NB4 (cell line): ENCODE measurements at places on chromosomes 1 and 21.

DNA sequence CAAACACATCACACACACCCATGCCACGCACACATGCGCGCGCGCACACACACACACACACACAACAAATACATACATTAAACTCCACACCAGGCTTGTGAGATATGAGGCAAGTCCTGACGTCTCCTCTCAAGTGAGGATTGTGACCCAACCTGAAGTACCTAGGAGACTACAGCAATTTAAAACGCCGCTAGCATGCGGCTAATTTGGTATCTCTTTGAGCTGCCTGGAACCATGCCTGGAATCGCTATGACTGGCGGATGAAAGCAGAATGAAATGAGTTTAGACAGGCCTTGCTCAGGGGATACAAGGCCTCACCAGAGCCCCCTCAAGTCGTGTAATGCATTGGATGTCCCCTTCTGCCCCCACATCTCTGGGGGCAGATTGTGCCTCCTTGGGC is 1.6 kb upstream of the RAB7B start:
- DNase-seq: no peak

- no peak for DNase-seq
These were observed 14.0 kb upstream of the WASF2 start for GRCh38 chr1:27503844-27504587.

- no peak for DNase-seq
These were observed 51.3 kb downstream of the GPR161 start for GRCh38 chr1:168085401-168085872.

- no peak for DNase-seq
These were observed 83.6 kb downstream of the JAK1 start for GRCh38 chr1:64882574-64883255.

- DNase-seq: peak; percentile 61
These were observed 5.9 kb upstream of the SIPA1L2 start for GRCh38 chr1:232635778-232636356.

GRCh38 chr1:216599851-216600250 is 123.4 kb downstream of the ESRRG start:
- DNase-seq: no peak

DNA sequence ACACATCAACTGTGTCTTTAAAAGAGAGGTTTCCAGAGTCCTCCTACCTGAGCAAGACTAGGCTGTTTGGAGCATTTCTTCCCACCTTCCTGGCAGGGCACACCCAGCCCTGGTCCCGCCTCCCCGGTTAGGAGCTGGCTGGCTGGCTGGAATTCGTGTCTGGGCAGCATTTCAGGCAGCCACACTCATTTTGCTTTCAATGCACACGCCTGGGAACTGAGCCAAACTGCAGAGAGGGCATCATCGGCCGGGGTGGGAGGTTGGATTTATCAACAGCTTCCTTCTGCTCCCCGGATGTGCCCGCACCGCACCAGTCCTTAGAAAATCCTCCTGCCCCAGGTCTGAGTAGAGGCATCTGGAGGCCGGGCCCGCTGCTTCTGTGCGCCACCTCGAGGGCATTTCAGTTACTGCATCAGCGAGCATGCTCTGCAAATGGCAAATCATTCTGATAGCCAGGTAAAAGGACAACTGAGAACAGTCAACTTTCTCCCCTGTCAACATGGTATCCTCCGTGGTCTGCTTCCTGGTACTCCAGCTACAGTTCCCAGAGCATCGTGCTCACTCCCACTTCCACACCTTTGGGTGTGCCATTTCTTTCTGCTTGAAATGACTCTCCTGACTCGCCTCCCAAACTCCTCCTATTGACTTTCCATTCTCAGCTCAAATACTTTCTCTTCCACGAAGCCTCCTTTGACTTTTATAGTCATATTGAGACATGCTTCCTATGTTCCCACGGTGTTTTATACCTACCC is 20.6 kb downstream of the TCEA3 start:
- DNase-seq: peak; percentile 95

DNA sequence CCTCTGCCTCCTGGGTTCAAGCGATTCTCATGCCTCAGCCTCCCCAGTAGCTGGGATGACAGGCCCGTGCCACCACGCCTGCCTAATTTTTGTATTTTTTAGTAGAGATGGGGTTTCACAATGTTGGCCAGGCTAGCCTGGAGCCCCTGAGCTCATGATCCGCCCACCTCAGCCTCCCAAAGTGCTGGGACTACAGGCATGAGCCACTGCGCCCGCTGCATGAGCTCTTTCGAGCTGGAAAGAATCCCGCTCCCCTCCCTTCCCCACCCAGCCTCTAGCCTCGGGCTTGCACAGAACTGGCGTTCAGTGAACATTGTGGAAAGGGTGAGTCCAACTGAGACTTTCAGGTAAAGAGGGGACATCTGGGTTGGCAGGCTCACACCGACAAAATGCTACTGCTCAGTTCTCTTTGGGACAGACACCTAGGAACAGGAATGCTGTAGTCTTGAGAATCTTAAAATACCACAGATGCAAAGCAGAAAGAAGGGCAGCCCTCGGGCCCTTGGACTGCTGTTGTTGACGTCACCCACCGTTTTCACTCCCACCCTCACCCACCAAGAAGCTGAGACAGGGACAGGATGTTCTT is 9.7 kb upstream of the GNG4 start:
- DNase-seq: no peak

GRCh38 chr1:153032677-153033308 is 1.8 kb downstream of the SPRR1B start:
- DNase-seq: peak; percentile 52

DNA sequence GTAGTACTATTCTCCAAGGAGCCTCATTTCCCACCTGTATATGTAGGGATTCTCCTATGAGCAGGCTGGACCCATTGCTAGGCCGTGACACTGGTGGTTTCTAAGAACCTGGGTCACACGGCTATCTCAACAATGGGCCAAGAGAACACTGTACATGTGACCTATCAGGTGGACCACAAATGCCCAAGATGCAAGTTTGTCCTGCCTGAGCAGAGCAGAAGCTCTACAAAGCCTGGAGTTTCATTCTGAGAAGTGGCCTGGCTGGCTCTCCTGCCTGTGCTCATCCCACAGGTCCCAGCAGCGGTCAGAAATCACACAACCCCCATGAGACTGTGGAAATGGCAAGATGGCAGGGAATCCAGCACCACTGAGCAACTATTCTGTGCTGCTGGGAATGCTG is 17.2 kb downstream of the THEMIS2 start:
- no peak for DNase-seq

DNA sequence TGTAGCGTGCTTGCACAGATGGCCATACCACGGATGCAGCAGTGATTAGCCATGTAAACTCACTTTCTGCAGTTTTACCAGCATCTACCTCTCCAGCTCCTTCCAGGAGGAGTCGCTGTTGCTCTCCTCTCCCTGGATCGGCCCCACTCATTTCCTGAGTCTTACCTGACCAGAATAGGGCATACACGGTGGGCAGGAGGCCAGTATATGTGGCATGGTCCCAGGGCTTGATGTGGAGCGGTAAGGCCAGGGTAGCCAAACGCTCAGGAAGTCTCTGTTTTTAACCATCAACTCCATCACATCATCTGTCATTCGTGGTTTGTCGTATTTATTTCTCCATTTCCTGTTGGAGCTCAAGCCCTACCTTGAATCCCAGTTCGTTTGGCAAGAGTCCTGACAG is 163.4 kb upstream of the USP24 start:
- DNase-seq: peak; percentile 22

- DNase-seq: no peak
These were observed 11.2 kb downstream of the THEMIS2 start for GRCh38 chr1:27883536-27883935.

- DNase-seq: peak; percentile 2
These were observed 64.7 kb downstream of the SNRPE start for GRCh38 chr1:203926025-203926540.

DNA sequence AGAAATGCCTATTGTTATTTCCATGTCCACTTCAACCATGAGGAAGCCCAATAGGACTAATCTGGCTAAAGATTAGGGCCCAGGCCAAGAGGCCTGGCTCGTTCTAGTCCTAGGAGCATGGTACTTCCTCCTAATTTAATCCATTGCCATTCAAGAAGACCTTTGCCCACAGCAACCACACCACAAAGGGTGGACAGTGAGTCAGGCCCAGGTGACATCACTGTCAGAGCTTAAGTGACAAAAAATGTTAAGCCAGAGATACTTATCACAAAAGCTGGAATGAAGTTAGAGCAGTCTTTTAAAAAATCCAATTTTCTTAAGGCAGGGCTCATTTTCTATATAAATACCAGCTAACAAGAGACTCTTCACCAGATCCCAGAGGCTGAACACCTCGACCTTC is at the start of gene SPRR3:
TSS of gene SPRR3 (plus strand) at position 368 of the 400 bp plus-strand sequence. CDS start 1,272 bp downstream, outside the sequence.
- peak; percentile 2 for DNase-seq

GRCh38 chr1:48710318-48710717 is 66.4 kb downstream of the BEND5 start:
- no peak for DNase-seq

GRCh38 chr1:42146626-42147320 is 6.4 kb upstream of the GUCA2B start:
- DNase-seq: peak; percentile 53

DNA sequence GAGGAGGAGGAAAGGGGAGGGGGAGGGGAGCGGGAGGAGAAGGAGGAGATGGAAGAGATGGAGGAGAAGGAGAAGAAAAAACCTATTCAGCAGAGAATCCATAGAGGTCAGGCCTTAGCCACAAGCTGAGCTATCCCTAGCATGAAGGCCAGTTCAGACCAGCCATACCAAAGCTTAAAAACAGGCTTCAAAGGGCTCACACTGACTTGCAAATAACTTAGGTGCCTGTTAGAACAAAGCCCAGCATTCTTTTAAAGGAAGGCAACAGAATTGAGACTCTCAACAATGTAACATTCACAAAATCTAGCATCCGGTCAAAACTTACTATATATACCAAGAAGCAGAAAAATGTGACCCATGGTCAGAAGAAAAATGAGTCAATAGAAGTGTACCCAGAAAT is 43.6 kb upstream of the IFFO2 start:
- no peak for DNase-seq

GRCh38 chr1:39332291-39332690 is 127.8 kb downstream of the MACF1 start:
- no peak for DNase-seq

GRCh38 chr1:7233646-7234470 is 448.6 kb downstream of the CAMTA1 start:
- no peak for DNase-seq

DNA sequence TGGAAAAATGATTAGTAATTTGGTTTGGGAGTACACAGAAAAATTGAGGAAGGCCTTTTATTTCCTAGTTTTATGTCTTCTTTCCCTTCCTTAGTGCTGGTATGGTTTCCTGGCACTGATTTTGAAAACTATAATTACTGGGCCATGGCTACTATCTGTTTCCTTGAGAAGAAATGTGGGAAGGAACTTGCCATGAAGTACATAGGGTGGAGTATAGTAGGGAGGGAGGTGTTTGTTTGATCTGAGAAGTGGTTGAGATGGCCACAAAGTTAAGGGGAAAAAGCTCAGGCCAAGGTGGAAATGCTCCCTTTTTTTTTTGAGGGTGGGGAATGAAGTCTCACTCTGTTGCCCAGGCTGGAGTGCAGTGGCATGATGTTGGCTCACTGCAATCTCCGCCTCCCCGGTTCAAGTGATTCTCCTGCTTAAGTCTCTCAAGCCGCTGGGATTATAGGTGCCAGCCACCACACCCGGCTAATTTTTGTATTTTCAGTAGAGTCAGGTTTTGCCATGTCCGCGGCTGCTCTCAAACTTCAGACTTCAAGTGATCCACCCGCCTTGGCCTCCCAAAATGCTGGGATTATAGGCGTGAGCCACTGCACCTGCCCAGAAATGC is 11.3 kb downstream of the HJV start:
- no peak for DNase-seq

DNA sequence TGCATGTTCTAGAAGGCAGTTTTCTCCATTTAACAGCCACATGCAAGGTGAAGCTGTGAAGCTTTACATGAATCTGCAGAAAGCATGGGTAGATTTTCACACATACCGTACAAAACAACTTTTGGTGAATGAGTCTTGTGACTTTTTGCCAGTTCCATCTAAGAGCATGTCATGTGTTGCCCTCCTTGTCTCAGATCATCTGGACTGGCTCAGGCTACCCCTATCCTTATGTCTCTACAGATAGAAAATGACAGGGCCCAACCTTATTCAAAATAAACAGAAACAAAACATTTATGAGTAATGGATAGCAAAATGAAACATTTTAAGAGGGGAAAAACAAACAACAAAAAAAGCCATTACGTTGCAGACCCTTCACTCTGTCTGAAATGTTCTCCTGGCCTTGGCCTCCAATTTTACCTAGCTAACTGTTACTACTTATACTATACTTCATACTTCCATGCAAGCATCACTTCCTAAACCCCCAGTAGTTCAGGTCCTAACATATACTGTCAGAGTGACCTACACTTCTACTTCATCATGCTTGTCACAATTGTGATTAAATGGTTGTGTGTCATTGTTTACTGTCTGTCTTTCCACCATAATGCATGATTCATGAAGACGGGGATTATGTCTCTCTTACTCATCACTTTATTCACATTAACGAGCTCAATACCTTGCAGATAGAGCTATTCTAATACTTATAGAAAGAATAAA is 39.0 kb downstream of the LRRC8C start:
- no peak for DNase-seq

- no peak for DNase-seq
These were observed 290.2 kb downstream of the HLX start for GRCh38 chr1:221169447-221169889.

DNA sequence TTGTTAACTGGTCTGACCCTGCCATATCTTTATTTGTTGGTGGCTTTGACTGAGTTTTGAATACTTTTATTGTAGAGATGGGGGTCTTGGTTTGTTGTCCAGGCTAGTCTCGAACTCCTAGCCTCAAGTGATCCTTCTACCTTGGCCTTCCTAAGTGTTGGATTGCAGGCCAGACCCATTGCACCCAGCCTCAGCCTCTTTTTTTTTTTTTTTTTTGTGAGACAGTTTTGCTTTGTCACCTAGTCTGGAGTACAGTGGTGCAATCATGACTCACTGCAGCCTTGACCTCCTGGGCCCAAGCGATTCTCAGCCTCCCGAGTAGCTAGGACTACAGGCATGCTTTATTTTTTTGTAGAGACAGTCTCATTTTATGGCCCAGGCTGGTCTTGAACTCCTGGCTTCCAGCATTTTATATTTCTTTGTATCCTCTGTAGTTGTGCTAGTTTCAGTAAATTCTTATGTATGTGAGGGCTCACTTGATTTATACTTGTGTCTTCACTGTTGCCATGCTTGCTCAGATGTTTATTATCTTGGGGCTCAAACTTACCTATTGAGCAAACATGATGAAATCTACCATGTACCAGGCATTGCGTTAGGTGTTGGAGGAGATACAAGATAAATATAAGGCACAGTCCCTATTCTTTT is 24.1 kb downstream of the THRAP3 start:
- peak; percentile 90 for DNase-seq

GRCh38 chr1:11211925-11212587 is 22.9 kb downstream of the ANGPTL7 start:
- no peak for DNase-seq

DNA sequence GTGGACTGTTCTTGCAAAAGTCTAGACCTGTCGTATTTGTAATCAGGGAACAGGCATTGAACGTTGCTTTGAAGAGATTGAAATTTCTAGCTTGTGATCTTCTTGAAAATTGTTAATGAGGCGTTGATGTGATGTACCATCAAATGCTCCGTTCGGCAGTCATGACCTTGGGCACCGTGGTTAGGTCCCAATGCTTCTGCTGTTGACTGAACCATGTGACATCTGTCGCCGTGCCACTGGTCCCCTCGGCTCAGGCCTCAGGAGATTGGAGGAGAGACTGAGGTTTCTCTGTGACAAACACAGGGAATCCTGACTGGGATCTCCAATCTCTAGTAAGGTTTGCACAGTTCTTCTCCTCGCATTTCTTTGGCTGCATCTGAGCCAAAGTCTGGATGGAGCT is 18.1 kb upstream of the KCNAB2 start:
- no peak for DNase-seq

- no peak for DNase-seq
These were observed 363.5 kb downstream of the KCNH1 start for GRCh38 chr1:210770396-210770984.
